ENCODE measurements at places on chromosomes 2 and 18.

DNA sequence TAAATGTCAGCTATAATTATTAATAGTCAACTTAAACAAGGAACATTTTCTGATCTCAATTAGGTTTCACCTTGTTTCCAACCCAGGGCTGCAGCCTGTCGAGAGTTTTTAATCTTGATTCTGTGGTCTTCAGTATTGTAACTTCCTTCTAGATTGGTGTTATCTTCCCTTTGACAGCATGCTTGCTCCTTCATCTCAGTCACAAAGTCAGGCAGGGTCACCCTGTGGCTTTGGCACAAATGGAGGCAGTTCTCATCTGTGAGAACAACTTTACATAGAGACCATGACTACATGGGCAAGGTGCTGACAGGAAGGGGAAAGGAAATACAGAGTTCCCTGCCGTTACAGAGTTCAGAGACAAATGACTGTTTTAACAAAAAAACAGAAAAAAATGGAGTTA is 50.5 kb downstream of the HNRNPLL start:
- no peak for DNase-seq

- no peak for DNase-seq
Observed at GRCh38 chr18:69569133-69569532, 168.4 kb downstream of the DOK6 start.

- DNase-seq: no peak
Observed at GRCh38 chr2:121635371-121635770, 13.9 kb downstream of the CLASP1 start.

DNA sequence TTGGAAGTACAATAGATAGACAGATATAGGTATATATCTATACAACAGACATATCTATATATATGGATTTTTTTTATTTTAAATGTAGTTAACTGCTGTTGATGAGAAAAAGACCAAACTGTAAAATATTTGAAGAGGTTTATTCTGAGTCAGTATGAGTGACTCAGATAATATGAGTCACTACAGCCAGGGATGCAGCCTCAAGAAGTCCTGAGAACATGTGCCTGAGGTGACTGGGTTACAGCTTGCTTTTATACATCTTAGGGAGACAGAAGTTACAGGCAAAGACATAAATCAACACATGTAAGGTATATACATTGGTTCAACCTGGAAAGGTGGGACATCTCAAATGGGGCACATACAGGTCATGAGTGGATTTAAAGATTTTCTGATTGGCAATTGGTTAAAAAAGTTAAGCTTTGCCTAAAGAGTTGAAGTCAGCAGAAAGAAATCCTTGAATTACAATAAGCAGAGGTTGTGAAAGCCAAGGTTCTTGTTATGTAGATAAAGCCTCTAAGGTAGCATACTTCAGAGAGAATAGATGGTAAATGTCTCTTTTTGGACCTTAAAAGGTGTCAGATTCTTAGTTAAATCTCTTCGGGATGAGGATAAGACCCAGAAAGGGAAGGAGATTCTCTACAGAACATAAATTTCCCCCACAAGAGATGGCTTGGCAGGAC is 149.9 kb downstream of the RBM43 start:
- DNase-seq: no peak

GRCh38 chr2:189131991-189132390 is 47.6 kb downstream of the COL5A2 start:
- no peak for DNase-seq

DNA sequence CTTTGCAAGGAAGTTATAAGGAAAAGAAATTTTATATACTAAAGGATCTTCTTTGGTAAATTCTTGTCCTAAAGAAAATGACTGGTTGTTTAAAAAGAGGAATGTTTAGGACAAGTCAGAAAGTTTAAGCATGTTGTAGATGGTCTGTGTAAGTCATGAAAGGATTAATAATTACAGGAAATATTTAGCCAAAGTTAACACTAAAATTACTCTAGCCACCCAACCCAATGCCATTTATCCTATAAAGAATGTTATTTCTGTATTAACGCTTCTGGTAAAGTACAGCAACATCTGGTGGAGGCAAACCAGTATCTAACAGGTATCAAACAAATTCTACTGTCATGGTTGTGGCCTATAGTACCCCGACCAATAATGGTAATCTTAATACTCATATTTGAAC is 546.9 kb upstream of the PKDCC start:
- no peak for DNase-seq

- no peak for DNase-seq
Observed at GRCh38 chr2:143949121-143949848, 570.6 kb downstream of the ZEB2 start.

- DNase-seq: no peak
Observed at GRCh38 chr18:50662177-50662576, 102.3 kb downstream of the MAPK4 start.

DNA sequence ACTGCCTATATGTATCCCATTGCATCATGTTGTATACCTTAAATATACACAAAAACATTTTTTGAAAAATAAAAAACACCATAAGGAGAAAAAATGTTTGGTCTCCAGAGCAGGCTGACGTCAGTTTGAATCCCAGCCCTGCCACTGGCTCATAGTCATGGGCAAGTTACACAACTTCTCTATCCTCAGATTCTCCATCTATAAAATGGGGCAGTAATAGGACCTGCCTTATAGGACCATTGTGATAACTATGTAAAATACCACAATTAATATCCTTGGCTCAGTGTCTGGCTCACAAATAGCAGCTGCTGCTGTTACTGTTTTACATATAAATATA is 135.6 kb downstream of the SMAD7 start:
- no peak for DNase-seq

- no peak for DNase-seq
Observed at GRCh38 chr2:130806370-130806769, 30.3 kb upstream of the ARHGEF4 start.

GRCh38 chr2:135130751-135131150 is 78.7 kb downstream of the RAB3GAP1 start:
- DNase-seq: no peak

GRCh38 chr2:10136101-10136934 is 13.8 kb downstream of the RRM2 start:
- no peak for DNase-seq

- DNase-seq: no peak
Observed at GRCh38 chr2:113203217-113203530, 29.4 kb downstream of the PSD4 start.

DNA sequence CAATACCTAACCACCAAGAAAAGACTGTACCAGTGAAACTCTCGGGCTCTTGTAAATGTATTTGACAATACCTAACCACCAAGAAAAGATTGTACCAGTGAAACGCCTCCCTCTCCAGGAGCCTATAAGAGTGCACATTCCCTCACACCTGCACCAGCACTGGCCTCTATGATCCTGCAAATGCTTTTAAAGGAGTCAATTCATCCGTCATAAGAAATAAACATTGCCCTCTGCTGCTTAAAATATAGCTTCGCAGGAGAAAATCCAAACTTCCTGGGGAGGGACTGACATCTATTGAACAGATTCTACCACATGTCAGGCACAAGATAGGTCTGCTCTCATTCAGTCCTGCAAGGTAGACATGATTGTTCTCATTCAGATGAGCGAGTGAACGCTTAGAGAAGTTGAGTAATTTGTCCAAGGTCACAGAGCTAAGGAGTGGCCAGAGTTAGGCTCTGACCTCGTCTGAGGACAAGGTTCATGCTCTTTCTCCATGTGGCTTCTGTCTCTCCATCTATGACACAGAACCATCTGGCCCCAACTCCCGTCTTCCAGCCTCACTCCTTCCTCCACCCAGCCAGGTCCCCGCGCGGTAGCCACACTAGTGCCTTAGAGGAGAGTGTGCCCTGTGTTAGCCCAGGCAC is 38.7 kb downstream of the MCFD2 start:
- DNase-seq: no peak

DNA sequence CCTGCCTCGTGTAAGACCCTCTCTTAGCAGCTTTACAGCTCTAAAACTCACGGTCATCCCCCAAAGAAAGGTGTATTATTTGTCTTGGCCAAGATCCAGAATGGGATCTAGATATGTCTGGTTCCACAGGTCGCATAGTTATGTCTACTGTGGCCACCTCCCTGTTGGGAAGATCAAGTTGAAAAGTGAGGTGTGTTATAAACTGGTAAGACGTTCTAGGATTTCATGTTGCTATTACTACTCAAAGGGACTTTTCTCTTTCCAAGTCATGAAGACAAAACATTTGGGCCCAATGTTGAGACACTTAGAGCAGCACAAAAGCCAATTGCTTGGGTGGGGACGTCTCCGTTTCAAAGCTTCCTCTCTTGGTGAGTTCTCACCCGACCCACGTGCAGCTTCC is 766.0 kb downstream of the RNF144A start:
- DNase-seq: no peak

DNA sequence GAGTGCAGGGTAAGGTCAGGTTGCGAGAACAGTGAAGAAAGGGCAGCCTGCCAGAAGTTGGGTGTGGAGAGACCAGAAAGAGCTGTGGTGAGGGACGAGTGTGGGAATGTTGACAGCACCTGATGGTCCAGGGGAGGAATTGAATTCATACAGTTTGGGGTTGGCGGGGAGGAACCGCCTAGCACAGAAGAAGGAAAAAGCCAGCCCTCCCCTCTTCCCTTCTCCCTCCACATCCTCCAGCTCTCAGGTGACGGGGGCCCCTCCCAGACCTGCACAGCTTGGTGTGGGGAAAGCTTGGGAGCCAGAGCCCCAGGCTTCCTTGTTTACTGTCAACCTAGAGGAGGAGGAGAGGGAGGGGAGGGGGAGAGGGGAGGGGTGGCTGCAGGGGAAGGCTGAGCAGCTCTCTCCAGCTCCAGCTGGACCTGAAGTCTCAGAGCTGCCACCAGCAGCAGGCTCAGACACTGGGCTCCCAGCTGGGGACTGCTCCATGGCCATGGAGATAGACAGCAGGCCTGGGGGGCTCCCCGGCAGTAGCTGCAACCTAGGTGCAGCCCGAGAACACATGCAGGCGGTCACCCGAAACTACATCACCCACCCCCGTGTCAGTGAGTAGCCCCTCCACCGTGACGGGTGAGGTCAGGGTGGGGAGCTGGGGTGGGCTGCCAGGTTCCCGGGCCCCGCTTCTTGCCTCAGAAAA is at the start of gene ATP6V1B1:
TSS of gene ATP6V1B1 (plus strand) at position 433 of the 697 bp plus-strand sequence. CDS start at position 488, 55 bp downstream.
- DNase-seq: no peak

GRCh38 chr18:22767653-22768052 is 165.5 kb upstream of the RBBP8 start:
- no peak for DNase-seq

Data from stimulated activated CD8-positive, alpha-beta memory T cell treated with anti-CD3 and anti-CD28 coated beads, Interleukin-7, amount 100 ng/mL, for 1 hour (primary cell).